ENCODE measurements at places on chromosomes 2 and 18.

GRCh38 chr18:26504831-26505230 lies 43.5 kb downstream of the KCTD1 start:
- DNase-seq: no peak

DNA sequence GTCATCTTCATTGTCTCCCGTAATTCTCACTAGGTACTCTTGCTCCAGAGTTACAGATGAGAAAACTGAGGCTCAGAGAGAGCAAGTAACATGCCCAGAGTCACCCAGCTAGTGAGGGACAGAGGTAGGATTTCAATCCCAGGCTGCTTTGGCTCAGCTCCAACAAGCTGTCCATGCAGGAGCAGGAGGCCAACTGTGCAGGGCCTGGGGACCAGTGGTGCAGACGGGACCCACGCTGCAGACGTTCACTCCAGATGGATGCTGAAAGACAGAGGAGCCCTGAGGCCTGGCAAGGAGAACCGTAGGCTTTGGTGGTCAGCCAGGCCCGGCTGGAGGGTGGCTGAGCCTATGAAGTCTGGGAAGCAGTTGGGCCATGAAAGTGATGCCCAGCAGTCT lies 102.6 kb downstream of the MCFD2 start:
- no peak for DNase-seq

- no peak for DNase-seq
Measured at GRCh38 chr2:210315015-210315788, at the start of gene MYL1. Gene MYL1, minus strand, starts transcription at chr2:210315174. Its CDS starts 132 bp downstream, at chr2:210315042.

- no peak for DNase-seq
Measured at GRCh38 chr2:20107776-20108175, 56.3 kb upstream of the LAPTM4A start.

DNA sequence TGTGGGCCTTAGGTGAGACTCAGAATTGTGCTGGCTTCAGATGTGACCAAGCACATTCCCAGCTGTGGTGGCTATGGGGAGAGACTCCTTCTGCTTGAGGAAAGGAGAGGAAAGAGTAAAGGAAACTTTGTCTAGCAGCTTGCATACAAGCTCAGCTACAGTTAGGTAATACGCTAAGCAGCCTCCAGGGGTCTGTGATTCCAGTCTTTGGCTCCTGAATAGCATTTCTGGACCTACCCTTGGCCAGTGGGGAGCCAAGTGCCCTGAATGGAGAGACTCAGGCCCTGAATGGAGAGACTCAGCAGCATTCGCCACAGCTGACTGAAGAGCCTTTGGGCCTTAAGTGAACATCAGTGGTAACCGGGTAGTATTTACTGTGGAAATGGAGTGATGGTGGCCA lies 227.4 kb upstream of the CDH7 start:
- no peak for DNase-seq

DNA sequence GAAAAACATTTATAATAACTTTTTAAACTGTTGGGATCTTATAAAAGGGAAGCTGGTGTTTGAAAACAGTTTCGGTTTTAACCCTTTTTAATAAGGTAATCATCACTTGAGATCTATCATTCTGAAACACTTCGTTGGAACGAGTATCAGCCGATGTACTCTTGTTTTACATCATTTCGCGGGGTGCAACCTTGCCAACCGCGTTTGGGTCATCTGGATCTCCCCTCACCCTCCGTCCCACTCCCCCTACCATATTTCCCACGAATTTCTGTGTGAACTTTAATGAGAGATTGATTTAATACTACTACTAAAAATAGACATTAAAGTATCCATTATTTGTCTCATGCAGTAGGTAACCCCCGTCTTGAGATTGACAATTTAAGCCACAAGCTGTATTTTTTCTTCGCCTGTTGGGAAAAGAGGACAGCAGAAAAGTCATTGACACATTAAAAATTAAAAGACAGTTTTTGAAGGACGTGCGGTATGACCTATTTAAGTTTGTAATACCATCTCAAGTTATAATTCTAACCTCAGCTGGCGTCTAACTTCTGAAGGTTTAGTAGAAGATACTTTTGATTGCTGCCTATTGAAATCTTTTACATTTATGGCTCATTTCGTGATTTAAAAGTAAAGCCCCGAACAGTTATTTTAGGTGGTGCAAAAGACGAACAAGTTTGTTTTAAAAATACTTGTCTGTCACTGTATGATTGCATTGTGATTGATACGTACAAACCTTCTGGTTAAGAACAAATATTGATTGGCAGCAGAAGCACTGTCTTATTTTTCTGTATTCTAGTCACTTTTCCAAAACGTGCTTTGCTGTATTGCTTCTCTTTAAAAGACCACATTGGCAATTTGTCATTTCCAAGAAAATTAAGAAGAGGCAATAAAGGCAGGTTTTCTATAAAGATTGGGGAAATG lies 1.5 kb downstream of the CREB1 start:
- DNase-seq: peak; percentile 53

DNA sequence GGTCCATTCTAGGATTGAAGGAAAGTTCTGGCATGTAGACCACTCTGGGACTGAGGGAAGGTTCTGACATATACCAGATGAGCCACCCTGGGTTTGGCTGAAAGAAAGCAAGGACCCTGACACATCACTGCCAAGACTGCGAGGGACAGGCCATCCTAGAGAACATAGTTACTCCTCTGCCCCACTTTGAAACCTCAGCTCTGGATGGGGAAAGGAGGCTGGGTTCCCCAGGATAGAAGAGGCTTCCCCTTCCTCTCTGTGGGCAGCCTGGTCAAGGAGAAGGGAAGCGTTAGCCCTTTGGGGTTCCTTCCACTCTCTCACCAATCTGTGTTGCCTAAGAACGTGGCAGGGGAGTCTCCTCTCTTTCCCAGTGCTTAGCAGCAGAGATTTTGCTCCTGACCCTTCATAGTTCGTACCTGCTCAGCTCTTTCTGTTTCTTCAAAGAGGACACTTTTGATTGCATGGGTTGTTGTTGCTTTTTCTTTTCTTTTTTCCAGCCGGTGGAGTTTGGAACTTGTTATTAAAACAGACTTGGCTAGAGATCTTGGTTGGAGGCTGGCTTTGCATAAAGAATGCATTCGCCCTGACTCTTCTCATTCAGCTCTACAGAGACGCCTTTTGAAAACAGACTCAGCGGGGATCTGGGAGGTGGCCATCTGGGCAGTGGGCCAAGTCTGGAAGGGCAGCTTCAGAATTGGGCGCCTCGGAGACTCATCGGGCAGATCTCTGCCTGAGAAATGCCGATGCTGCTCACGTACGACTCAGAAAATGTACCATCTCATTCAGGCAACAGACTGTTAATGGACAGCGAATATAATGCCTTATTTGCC lies 166.1 kb downstream of the CLIP4 start:
- no peak for DNase-seq

- no peak for DNase-seq
Measured at GRCh38 chr18:48139431-48140347, 209.2 kb upstream of the SMAD2 start.

- no peak for DNase-seq
Measured at GRCh38 chr2:69577467-69578197, 65.9 kb downstream of the AAK1 start.

- no peak for DNase-seq
Measured at GRCh38 chr18:44969214-44969795, 288.6 kb downstream of the SETBP1 start.

- DNase-seq: no peak
Measured at GRCh38 chr2:201806442-201807170, at the start of gene CDK15. Gene CDK15, plus strand, starts transcription at chr2:201806537. Its CDS starts 128 bp downstream, at chr2:201806665.

GRCh38 chr2:232979871-232980461 lies 33.1 kb downstream of the NGEF start:
- no peak for DNase-seq

DNA sequence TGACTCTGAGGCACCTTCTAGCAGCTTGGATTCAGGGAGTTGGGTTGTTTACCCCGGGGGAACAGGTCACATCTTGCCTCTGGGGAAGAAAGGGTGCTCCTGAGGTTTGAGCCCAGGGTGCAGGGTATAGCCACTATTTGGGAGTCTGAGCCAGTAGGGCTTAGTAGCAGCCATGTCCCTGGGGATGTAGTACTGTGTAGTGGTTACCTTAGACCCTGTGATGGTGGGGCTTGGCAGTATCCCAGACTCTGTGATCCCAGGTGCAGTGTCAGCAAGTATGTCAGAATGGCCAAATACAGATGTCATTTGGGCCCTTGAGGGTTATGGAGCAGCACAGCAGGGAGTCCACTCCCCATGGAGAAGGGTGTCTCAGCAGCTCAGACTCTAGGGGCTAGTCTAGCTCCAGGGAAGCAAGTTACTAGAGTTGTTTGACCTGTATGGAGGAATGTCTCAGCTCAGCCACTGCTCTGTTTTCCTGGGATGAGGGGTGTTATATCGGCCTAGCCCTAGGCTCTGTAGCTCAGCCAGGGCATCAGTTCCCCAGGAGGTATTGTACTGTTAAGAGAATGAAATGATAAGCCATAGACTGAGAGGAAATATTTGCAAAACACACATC lies 151.3 kb downstream of the UBR3 start:
- no peak for DNase-seq

DNA sequence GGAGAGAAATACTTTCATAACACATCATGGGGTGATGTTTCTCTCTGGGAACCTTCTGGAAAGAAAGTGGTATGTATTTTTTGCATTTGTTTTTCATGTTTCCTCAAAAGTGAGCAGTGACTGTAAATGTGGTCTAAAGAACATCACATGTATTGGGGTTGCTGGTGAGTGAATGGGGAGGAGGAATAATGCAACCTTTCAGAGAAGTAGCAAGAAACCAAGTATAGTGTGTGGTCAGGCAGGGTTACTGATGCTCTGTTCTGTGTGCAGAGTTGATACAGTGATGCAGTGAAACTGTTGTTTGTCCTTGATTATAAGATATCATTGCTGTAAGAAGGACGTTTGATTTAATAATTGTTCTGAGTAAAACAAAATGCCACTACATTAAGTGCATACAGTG lies 24.1 kb downstream of the ADNP2 start:
- DNase-seq: no peak

DNA sequence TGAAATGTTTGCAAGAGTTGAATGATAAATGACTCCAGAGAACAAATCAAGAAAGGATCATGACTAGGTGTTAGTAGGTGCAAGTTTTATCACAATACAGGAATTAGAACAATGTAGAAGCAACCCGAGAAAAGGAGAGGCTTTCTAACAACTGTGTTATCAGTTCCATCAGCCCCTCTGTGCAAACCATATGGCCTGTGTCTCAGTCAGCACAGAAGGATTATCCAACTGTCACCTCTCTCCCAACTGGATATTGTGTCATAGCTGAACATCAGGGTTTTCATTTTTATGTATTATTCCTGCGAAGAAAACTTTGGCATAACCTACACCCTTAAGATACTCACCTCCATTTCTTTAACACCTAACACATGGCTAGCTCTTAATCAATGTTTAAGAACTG lies 321.6 kb upstream of the RND3 start:
- DNase-seq: no peak

DNA sequence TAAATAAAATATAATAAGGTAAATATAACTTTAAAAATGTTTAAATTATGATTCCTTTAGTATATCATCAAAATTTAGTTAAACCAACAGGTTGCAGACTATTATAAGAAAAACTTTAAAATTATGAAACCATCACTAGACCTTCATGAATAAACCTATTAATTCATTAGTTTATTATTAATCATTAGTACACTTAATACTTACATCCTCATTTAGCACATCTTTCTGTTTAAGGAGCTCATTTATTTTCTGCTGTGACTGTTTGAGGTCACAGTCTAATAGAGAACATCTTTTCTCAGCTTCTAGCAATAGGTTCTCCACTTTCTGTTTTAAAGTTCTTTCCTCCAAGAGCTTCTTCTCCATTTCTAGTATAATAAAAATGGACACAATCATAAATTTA lies 52.8 kb downstream of the SLC66A3 start:
- DNase-seq: no peak

GRCh38 chr18:154151-154550 lies 4.2 kb upstream of the USP14 start:
- no peak for DNase-seq

DNA sequence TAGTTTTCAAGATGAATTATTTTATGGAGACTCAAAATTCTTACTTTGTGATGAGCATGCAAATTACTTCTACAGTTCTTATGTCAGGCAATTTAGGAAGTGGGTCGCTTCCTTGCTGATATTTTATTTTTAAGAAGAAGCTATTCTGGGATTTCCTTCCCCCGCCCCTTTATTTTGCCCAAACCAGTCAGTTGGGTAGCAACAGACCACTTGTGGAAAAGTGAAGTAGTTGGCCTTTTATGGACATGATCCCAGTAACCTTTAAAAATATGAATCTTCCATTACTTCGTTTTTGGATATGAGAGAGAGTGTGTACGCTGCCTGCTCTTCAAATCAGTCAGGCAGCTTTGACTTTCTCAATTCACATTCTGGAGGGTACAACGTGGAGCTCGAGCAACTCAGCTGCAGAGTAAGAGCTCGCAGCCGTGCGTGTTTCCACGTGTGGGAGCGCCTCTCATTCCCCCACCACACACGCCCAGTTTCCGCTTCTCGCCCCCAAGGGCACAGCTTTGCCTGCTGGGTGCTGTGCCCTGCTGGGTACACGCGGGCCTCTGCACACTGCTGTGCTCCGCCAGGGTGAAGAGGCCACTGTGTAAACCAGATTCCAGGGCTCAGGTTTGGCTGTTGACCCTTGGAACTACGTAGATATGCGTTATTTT lies 92.6 kb downstream of the ITGB1BP1 start:
- no peak for DNase-seq

DNA sequence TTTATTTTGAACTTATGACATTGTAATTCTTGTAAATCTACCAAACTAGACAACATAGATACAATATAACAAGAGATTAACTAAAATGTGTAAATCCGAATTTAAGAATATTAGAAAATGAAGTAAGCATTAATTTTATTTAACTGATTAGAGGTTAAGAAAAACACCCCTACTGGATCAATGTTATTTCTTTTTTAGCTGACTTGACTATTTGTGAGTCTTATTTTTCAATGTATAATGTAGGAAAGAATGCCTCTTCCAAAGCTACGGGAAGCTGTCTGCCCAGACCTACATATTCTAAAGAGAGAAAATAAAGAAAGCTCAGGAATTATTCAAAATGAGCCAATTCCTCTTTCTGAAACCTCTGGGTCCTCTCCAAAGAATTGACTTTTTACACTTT lies 490.8 kb upstream of the CDH7 start:
- DNase-seq: no peak

DNA sequence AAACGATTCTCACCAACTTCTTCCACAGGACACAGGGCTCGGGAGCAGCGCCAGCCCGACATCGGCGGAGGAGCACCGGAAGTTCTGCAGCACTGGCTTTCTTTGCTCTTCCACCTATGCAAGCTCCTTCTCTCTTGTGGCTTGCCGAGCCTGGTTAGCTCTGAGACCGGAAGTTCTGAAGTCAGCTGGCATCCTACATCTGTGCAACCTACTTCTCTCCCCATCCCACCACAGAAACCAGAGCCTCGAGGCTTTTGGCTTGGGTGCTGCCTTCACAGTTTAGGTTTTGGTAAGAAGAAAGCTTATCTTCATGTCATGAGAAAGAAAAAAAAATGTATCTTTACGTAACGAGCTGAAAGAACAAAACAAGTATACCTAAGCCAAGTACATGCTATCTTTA lies 111.7 kb downstream of the ANKRD44 start:
- DNase-seq: peak; percentile 93

- DNase-seq: no peak
Measured at GRCh38 chr2:45128580-45128997, 119.3 kb upstream of the SIX2 start.

GRCh38 chr2:155318710-155319109 lies 620.2 kb downstream of the KCNJ3 start:
- no peak for DNase-seq

GRCh38 chr2:222563106-222563718 lies 92.7 kb downstream of the FARSB start:
- DNase-seq: no peak

- no peak for DNase-seq
Measured at GRCh38 chr2:13826314-13826853, 806.1 kb upstream of the LRATD1 start.

- no peak for DNase-seq
Measured at GRCh38 chr18:67621049-67621713, 104.7 kb upstream of the DSEL start.

Measured in activated T-cell treated with anti-CD3 and anti-CD28 coated beads, Interleukin-2, amount 50 U/mL, for 72 hours (primary cell).